NCI-H460 (cell line): ENCODE measurements at places on chromosomes 5 and 9. TPM values are rescaled to one million over a fixed set of nuclear protein-coding genes. Genes with fewer than 3 reads are reported as not detected.

The GFI1B gene
- total RNA-seq = not detected in 2 replicates

The GRM6 gene
- total RNA-seq = not detected in 2 replicates

The IL9 gene
- total RNA-seq = not detected in 2 replicates

The ECSCR gene
- not detected in 2 replicates for total RNA-seq

The PRRX2 gene
- total RNA-seq = 5.1 and 9.1 TPM in 2 replicates
